Fibroblast of skin of right biceps (primary cell): ENCODE measurements at places on chromosomes 7 and 10.

DNA sequence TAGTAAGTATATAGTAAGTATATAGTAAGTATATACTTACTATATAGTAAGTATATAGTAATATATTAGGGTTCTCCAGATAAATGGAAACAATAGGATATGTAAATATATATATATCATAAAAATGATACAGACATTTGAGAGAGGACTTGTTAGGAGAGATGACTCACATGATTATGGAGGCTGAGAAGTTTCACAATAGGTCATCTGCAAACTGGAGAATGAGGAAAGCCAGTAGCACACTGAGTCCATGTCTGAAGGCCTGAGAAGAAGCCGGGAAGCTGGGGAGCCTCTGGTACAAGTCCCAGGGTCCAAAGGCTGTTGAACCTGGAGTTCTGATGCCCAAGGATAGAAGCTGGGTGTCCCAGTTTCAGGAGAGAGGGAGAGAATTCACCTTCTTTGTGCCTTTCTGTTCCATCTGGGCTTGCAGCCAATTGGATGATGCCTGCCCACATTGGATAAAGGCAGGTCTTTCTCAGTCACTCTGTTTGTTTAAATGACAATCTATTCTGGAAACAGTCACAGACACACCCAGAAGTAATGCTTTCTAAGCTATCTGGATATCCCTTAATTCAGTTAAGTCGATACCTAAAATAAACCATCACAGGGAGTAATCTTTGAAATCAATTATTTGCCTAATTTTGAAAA lies 205.5 kb upstream of the CDC14C start:
- DNase-seq: no peak

DNA sequence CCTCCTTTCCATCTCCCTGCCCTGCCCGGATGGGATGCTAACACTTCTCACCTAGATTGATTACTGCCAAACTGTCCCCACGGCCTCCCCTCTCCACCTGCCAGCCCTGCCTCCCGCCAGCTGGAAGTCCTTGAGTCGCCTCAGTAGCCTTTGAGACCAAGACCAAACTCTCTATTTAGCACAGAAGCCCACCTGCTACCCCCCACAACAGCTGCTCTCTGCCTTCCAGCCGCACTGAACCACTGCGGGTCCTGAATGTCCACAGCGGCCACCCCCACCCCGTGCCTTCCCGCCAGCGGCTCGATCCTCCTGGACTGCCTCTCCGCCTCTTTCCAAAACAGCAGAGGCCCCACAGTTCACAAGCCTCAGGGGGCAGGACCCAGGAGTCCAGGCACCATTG lies 39.0 kb downstream of the FKBP6 start:
- DNase-seq: no peak

DNA sequence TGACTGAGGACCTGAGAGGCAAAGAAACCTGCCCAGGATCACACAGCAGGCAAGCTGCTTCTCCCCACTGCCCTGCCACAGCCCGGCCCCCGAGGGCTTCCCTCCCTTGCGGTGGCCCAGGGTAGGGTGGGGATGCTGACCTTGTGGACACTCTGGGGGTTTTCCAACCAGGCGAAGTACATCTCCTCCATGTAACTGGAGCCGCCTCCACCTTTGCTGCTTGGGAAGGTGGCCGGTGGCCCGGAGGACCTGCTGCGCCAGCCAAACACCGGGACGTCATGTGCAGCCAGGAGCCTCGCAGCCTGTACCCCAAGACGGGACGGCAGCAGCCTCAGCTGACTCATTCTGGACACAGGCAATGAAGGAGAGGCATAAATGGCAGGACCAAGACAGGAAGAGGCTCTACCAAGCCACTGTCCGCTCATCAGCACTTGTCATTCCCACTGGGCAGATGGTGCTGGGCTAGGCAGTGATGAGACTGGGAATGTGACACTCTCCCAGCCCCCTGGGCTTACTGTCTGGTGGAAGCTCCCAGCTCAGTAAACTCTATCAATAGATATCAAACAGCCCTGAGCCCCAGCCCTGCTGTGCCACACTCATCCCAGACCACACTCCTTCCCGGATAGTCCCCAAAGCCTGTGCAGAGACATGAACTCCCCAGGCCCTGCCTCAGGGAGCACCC lies 3.7 kb downstream of the OGDHL start:
- no peak for DNase-seq

DNA sequence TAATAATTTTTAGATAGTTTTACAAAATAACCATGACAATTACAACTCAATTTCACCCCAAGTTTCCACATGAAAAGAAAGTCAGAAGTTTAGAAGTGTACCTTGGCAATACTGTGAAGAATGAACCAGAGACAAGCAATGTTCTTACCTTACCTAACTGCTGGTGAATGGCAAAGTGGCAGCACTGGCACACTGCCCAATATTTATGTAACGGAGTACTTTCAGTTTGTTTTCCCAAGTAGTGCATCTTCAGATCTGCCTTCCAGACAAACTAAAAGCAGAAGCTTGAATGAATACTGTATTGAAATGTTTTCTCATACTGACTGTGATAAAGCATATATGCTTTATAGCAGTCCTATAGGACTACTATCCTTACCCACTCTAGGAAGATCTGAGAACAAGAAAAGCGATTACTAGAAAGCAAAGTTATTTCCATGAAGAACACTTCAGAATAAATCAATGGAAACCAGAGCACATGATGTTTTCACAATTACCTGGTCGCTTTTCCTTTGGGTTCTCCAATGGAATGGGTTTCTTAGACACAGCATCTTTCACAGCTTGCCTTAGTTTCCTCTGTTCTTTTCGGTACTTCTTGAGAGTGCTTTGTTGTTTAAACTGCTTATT lies 1.5 kb downstream of the NOC3L start:
- DNase-seq: no peak

DNA sequence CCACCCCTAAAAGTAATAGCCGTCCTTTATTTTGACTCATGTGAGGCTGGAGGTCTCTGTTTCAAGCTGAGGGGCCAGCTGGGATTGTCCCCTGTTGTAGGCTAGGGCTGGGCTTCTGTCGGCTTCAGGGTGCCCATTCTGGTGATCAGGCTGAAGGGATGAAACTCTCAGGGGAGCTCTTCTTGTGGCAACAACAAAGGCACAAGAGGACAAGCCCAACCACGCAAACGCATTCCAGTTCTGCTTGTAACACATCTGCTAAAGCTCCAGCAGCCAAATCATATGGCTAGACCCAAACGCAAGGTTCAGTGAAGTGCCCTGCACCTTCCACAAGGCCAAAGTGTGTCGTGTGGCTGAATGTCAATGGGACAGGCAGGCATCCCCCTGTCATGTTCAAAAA lies 405.7 kb downstream of the INHBA start:
- DNase-seq: no peak

DNA sequence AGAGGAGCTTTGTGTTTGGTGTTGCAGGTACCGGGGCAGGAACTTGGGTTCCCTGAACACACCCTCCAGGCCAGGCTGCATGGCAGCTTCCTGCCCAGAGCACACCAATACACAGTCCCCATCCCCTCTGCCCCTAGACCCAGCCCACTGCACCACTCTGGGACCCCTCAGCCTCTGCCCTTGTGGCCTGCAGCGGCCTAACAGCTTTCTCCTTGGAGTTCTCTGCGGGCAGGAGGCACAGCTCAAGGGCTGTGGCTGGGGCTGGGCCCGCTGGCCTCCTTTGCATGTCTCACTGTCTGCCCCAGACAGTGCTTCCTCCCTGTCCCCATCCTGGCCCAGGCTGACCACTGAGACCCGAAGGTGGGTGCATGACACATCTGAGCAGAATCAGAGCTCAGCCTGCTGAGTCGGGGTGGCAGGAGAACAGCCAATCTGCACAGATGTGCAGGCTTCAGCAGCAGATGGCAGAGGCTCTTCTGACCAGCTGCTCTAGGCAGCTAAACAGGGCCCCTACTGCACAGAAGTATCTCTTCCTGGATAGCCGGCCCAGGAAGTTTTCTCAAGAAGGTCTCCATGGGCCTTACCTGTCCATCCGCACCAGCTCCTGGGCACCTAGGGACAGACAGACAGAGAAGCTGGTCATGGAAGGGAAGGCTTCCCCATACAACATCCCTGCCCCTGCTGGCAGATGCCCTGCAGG lies 20.8 kb downstream of the VSIR start:
- no peak for DNase-seq

DNA sequence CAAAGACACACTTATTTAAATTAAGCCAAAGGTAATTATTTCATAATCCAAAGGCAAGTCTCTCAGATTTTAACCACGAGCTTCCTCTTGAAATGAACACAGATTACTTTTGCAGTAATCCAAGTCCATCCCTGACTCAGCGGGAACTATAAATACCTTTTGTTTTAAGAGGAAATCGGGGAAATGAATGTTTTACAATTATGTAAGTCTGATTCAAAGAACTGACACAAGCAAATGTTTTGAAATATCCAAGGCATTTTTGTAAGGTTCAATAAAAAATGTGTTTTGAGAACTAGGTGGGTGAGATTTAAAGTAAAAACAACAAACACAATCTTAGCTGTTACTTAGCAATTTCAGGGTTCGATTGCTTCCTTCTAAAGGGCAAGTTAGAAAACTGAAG lies 179.8 kb upstream of the ASAH2 start:
- DNase-seq: peak; percentile 55

DNA sequence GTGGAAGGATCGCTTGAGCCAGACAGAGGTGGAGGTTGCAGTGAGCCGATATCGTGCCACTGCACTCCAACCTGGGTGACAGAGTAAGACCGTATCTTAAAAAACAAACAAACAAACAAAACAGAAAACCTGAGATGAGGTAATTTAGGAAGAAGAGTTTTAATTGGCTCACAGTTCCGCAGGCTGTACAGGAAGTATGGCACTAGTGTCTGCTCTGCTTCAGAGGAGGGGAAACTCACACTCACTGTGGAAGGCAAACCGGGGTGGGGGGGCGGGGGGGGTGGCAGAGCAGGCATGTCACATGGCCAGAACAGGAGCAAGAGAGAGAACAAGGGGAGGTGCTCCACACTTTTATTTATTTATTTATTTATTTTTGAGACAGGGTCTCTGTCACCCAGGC lies 5.1 kb downstream of the UBE2D4 start:
- no peak for DNase-seq

GRCh38 chr7:75985518-75986146 lies 8.8 kb downstream of the TMEM120A start:
- DNase-seq: no peak

- peak; percentile 42 for DNase-seq
Measured at GRCh38 chr7:151245360-151246101, 3.0 kb downstream of the SMARCD3 start.

- no peak for DNase-seq
Measured at GRCh38 chr7:76066716-76067503, 19.0 kb downstream of the MDH2 start.

- DNase-seq: peak; percentile 19
Measured at GRCh38 chr10:73625004-73625883, 16.0 kb downstream of the MYOZ1 start.

DNA sequence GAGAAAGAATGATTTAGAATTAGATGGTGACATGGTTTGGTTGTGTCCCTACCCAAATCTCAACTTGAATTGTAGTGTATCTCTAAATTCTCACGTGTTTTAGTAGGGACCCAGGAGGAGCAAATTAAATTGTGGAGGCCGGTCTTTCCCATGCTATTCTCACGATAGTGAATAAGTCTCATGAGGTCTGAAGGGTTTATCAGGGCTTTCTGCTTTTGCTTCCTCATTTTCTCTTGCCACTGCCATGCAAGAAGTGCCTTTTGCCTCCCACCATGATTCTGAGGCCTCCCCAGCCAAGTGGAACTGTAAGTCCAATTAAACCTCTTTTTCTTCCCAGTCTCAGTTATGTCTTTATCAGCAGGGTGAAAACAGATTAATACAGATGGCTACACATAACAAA lies 167.4 kb upstream of the SVIL start:
- no peak for DNase-seq

GRCh38 chr7:2728316-2729030 lies 40.5 kb downstream of the AMZ1 start:
- DNase-seq: peak; percentile 53

DNA sequence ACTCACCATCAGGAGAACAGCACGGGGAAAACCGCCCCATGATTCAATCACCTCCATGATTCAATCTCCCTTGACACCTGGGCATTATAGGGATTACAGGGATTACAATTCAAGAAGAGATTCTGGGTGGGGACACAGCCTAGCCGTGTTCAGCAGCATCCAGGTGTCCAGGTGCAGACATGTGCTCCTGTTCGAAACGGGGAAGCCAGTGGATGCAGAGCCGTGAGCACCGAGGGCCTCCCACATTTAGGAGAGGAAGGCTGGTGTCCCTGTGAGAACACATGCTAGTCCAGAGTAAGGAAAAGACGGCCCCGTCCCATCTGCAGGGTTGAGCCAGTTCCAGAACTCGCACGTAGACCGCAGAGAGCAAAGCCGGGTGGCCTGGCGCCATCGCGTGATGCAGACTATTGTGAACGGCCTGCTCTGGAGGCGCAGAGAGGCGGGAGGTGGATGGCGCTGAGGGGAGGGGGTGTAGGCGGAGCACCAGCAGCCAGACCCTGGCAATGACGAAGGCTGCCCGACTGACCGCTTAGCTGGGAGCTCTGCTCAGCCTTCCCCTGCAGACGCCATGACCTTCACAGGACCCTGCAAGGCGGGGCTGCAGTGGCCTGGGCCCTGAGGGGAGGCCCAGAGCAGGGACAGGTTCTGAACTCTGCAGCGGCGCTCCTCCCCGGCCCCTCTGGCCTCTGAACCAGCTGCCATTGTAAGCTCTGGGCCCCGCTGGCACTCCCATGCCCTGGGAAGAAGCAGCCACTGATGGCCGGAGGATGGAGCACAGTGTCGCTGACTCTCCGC lies 141.6 kb upstream of the TCERG1L start:
- peak; percentile 46 for DNase-seq

- no peak for DNase-seq
Measured at GRCh38 chr7:3301831-3302618, 973 bp downstream of the SDK1 start.

DNA sequence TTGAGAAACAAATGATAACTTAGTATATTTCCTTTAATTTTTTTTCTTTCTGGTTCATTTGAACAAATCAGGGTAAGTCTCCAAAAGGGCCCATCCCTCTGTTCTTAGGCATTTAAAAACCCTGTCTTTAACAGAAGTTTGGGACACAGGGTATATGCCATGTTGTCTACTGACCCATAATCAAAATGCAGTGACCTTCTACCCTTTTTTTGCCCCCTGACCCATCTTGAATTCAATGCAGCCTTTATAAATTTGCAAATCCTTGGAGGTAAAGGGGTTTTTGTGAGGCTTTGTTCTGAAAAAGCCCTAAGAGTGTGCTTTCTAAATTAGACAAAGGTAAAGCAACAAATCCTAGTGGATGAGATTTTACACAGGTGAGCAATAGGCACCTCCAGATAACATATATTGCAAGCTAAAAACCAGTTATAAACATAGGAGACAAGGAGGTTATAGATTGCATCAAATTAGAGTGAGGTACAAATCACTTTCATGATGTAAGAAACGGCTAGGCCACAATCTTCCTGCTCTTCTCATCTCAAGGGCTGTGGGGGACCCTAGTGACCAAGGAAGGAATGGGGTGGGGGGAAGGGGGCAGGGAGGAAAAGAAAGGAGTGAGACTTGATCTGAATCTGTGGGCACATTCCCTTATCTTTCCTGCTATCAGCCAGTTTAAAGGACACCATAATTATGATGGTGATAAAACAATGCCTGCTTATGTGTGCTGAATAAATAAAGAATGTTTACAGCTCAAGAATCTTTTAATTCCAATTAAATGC lies 2.7 kb downstream of the SKIDA1 start:
- DNase-seq: no peak
